WTC11 (cell line): ENCODE measurements at places on chromosomes 1 and 21. TPM values are rescaled to one million over a fixed set of nuclear protein-coding genes. Genes with fewer than 3 reads are reported as not detected.

DNA sequence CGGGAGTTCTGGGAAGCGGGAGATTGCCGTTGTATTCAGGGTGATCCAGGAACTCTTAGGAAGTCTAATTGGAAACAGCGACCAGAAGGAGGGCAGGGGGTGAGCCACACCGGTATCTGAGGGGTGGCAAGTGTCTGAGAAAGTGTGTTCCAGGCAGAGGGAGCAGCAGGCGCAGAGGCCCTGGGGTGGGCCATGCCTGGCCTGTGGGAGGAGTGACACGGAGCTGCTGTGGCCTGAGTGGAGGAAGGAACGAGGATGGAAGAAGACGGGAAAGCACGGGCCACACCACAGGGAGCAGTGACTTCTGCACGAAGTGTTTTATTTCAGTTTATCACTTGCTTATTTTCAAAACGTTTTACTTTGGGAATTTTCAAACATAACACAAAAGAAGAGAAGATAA is 11.3 kb downstream of the PER3 start:
- no peak for DNase-seq

GRCh38 chr1:74953622-74954021 is 180.6 kb upstream of the LHX8 start:
- DNase-seq: no peak

- no peak for DNase-seq
Measured at GRCh38 chr1:17912491-17912890, 157.4 kb downstream of the ACTL8 start.

DNA sequence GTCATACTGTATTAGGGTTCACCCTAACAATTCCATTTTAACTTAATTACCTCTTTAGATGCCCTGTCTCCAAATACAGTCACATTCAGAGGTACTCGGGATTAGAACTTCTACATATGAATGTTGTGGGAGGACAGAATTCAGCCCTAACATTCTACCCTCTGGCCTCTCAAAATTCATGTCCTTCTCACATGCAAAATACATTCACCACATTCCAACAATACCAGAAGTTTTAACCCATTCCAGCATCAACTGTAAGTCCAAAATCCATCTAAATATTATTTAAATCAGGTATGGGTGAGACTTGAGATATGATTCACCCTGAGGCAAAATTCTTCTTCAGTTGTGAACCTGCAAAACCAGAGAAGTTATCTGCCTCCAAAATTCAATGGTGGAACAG is 14.5 kb downstream of the LY9 start:
- no peak for DNase-seq

GRCh38 chr21:42809171-42809570 is 70.2 kb downstream of the WDR4 start:
- no peak for DNase-seq

- no peak for DNase-seq
Measured at GRCh38 chr1:166944186-166944967, 31.0 kb downstream of the ILDR2 start.

- DNase-seq: no peak
Measured at GRCh38 chr1:115252585-115252984, 85.5 kb downstream of the NGF start.

DNA sequence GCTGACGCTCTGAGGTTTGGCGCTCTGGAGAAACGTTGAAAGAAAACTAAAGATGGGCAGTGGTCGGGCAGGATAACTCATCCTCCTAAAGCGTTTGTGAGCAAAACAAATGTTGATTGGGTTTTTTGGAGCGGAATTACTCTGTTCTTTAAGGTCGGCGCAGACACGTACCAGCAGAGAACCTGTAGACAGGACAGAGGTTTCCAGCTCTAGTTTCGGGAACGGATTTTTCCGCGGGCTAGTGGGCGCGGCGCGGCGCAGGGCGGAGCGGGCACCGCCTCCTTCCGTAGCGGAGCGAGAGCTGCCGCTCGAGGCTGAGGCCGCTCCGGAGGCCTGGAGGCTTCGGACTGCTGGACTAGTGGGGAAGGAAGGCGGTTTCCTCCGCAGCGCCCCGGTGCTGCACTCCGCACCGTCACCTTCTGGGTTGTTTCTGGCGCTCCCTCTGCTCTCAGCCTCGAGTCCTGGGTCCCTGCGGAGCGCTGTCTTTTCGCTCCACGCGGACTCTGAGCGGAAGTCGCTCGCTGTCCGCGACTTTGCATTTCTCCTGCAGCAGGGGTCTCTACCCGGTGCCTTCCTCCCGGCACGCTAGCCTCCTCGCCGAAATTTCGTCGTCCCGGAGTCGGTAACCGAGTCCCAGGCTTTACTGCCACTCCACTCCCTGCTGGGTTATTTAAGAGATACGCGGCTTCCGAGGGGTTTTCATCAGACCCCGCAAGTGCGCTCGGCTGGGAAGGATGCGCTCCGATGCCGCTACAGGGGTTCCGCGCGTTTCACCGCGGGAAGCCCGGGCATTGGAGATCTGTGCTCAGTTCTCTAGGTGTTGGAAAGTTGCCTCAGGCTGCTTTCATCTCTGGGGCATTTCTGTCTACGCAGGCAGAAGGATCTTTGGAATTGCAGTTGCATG is 7.0 kb downstream of the FOXD2 start:
- peak; percentile 55 for DNase-seq

- DNase-seq: peak; percentile 45
Measured at GRCh38 chr1:183635099-183635605, 431 bp downstream of the ARPC5 start.

DNA sequence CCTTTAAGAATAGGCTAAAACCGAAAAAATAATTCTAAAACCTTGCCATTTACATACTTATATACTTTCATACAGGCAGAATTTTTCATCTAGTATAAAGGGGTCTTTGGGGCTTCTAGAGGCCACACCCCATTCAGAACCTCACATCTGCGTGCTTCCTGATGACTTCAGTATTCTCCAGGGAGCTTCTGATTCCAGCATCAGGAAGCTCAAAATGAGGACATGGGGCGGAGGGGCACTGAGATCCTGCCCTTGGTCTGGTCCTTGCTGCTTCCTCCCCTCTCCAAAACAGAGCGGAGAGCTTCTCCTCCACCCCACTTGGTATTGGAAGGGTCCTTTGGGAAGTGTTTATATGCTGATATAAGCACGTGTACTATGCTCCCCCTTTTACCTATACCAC is 13.8 kb downstream of the PAX7 start:
- no peak for DNase-seq

GRCh38 chr1:204623894-204624361 is 61.6 kb downstream of the LRRN2 start:
- DNase-seq: peak; percentile 63

DNA sequence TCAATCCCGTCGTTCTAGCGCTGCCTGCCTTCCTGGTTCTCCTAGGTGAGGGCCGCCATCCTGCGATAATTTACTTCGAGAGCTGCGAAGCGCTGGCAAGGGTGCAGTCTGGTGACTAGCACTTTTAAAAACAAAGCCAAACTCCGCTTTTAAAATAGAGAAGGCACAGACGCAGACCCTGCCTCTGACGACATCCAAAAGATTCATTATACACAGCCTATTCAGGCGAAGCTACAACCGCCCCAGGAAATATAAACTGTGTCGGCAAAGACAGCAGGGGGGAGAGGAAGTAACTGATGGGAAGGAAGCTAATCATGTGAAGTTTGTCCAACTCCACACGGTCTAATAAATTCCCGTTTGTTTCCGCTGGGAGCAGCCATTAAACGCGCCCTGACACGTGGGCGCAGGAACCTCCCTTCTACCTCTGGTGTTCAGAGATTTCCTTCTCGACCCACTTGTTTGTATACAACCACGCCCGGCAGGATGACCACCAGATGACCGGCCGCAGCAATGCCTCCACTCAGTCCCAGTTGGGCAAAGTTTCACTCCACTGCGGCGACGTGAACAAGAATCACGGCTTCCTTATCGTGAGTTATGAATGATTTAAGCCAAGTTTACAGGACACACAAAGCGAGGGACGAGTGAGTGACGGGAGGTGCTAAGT is 1.3 kb downstream of the GNG12 start:
- no peak for DNase-seq

- no peak for DNase-seq
Measured at GRCh38 chr1:226733304-226733703, 5.8 kb downstream of the ITPKB start.

EVA1C gene
- total RNA-seq: 2.3 to 3.6 TPM (median 3.1 TPM) in 3 replicates

AMY1C gene
- not detected in 3 replicates for total RNA-seq

C1orf198 gene
- total RNA-seq: 23.4 to 26.9 TPM (median 25.4 TPM) in 3 replicates

PRKCZ gene
- total RNA-seq: 51.9 to 52.9 TPM (median 52.5 TPM) in 3 replicates

LRRC47 gene
- total RNA-seq: 70.6 to 92.4 TPM (median 71.0 TPM) in 3 replicates

VSIG8 gene
- not detected in 3 replicates for total RNA-seq

SPRR2F gene
- total RNA-seq: not detected in 3 replicates

IVL gene
- not detected in 3 replicates for total RNA-seq

CCDC185 gene
- total RNA-seq: not detected in 3 replicates
